ENCODE measurements at places on chromosomes 5 and 9.

GRCh38 chr5:90488791-90489190 is 14.1 kb downstream of the POLR3G start:
- no peak for DNase-seq

DNA sequence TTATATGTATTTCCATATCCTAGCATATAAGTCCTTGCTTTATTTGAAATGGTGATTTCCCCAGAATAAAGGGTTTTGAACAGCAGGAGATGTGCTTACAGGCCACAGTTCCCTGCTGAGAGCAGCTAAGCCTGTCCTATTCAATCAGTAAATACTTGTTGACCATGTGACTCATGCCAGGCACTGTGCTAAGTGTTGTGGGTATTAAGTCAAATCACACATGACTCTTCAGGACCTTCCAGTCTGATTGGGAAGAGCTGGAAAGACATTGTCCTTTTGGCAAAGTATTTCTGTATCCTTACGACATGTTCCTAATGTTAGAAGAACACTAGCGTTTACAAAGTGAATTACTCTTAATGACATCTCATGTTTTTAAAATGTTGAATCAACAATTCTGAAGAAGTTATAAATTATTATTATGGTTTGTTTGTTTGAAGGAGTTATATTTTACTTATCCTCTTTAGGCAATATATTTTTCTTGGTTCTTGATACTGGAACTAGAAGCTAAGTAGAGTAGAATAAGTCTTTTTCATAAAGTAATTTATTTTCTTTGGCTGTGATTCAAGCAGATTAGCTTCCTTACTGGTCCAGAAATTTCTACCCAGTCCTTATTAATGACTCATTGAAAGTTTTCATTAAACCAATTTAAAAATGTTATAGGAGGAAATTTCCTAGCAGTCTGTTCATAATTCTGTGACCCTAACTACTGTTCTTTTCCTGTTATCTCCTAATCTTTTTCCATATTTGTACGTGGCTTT is 82.1 kb downstream of the GAPVD1 start:
- DNase-seq: peak; percentile 63

DNA sequence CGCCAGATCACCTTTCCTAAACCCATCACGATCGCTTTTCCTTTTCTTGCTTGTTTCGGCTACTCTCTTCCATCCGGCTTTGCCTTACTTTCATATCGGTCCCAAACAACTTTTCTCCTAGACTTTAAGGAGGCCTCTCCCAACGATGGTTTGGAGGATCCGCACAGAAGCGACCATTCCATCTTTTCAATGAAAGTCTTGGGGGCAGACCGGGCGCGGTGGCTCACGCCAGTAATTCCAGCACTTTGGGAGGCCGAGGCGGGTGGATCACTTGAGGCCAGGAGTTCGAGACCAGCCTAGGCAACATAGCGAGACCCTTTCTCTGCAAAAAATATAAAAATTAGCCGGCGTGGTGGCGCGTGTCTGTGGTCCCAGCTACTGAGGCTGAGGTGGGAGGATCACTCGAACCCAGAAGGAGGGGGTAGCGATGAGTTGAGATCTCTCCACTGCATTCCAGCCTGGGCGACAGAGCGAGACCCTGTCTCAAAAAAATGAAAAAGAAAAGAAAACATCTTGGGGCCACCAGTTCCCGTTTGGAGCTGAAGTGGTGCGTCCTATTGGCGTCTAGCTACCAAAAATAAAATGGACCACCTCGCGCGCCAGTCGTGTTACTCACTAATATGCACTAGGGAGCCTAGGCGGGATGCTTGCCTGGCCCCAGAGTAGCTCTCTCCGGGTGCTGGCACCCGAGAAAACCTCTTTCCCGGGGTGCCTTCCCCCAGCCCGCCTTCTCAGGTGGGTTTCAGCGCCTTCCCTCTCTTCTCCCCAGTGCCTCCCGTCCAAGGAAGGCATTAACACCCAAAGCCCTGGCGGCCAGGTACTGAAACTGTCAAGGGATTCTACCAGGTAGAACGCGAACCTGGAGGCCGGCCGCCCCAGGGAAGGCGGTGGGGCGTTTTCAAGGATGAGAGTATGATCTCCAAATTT is 800 bp upstream of the AP3B1 start:
- DNase-seq: no peak

DNA sequence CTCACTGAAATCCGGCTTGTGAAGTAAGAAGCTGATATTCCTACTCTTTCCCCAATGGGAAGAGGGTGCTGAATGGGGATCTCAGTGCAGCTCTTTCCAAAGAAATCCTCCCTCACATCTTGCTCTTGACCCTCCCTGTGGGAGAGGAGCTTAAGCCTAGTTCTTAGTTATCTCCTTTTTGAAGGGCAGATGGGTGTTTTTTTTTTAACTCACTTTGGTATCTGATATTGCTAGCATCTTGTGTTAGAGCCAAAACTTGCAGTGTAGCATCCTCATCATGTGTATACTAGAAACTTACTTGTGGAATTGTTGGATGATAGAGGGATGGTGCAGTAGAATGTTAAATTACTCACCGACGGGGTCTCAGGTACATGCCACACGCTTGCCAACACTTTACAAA is 90.2 kb downstream of the F2RL2 start:
- DNase-seq: no peak

GRCh38 chr5:38404667-38405276 is 146.4 kb downstream of the EGFLAM start:
- DNase-seq: no peak

- no peak for DNase-seq
These were observed 626 bp upstream of the CLTB start for GRCh38 chr5:176416965-176417364.

GRCh38 chr9:132609829-132610228 is 27.4 kb downstream of the BARHL1 start:
- peak; percentile 68 for DNase-seq

- no peak for DNase-seq
These were observed 16.4 kb downstream of the SLCO4C1 start for GRCh38 chr5:102279711-102280110.

DNA sequence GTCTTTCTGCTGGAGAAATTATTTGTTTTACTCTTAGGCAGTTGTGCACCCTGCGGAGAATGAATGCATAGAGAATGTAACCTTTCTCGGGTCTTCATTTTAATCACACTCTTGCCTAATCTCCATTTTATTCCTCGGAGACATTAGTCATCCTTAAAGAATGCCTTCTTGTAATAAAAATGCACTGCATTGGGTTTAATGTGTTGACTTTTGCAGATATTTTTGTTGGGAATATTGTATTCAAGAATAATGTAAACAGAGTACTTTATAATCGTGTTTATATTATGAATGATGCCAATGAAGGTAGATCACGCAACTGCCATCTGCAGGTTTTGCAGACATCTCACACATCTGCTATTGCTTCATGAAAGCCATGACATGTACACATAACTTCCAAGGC is 1093.9 kb upstream of the CDH6 start:
- peak; percentile 40 for DNase-seq

DNA sequence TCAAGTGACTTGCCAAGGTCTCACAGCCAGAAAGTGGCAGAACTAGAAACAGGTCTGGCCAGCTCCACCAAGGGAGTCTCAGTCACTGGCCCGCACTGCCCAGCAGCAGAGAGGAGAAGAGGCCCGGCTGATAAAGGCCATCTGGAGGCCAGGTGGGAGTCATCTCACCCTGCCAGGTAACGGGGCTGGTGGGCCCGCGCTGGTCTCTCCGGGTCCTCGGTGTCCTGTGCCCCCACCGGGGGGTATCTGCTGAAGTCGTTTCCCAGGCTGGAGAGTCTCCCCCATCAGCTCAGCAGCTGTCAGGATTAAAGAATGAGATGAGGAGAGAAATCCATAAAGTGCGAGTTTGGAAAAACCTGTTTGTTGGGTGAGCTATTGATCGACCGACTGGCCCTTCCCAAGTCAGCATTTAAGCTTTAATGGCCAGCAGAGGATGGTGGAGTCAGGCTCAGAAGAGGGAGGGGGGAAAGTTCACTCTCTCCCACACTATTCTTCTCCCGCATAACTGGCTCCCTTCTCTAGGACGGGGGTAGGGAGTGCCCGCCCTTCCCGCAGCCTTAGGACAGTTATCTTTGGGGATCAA is 30.3 kb downstream of the LMX1B start:
- DNase-seq: no peak

GRCh38 chr9:295576-295975 is 80.9 kb downstream of the DOCK8 start:
- no peak for DNase-seq

DNA sequence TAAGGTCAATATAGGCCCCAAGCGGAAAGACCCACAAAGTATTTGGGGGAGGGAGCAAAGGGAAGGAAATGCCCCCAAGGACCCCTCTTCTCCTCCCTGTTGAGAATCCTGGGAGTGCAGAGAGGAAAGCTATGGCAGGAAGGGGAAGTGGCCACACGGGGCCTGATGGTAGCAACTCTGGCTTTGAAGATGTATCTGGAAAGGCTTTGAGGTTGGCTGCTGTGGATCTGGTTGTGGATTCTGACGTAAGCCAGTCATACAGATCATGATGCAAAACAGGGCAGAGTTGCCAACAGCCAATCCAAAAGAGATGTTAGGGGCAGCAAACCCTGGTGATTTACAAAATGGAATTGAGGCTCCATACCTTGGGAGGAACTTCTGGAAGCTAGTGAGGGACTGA is 108.8 kb downstream of the PRKACG start:
- no peak for DNase-seq

DNA sequence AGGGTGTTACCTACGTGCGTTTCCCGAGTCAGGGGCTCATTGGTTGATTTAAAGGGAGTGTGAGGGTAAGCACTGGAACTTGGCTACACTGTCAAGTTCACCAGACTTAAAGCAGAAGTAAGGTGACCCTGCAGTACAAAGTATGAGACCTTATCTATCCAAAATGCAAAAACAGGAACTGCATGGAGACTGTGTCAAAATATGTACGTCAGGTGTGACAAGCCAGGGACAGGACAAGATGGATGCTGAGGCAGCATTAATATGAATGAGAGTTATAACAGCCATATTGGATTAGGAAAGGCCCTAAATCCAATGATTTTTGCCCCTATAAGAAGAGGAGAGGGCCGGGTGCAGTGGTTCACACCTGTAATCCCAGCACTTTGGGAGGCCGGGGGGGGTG is 15.4 kb upstream of the SUSD3 start:
- no peak for DNase-seq

DNA sequence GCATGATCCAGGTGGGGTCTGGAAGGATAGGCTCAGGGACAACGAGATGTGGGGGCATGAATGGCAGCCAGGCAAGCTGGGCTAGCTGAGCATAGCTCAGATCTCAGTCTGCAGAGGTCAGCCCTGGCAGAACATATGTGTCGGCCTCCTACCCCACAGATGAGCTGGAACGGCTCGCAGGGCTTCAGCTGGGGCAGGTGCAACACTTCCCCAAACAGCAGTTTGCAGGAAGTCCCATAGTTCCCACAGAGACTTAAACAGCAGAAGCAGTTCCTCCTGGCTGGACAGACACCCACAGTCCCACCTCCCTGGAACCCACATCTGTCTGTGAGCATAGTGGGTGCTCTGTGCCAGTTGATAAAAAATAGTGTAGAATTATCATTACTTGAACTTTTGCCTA is 404.6 kb downstream of the GADD45G start:
- no peak for DNase-seq

DNA sequence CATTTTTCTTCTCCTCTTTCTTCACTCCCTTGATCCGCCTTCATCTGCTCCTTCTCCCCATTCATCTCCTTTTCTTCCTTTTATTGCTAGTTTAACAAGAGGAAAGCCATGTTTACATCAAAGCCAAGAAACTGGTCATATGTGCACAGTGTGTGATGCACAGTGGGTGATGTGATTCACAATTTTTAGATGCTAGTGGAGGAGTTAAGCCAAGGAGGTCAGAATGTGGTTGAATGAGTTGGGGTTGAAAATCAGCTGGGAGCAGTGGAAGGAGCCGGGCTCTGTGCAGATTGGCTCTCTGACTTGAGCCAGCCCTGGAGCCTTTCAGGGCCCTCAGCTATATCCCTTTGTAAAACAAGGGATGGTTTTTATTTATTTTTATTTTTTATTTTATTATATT is 7.3 kb downstream of the ACER2 start:
- DNase-seq: peak; percentile 37

GRCh38 chr9:114836769-114837168 is 30.9 kb upstream of the TNFSF15 start:
- DNase-seq: peak; percentile 34

DNA sequence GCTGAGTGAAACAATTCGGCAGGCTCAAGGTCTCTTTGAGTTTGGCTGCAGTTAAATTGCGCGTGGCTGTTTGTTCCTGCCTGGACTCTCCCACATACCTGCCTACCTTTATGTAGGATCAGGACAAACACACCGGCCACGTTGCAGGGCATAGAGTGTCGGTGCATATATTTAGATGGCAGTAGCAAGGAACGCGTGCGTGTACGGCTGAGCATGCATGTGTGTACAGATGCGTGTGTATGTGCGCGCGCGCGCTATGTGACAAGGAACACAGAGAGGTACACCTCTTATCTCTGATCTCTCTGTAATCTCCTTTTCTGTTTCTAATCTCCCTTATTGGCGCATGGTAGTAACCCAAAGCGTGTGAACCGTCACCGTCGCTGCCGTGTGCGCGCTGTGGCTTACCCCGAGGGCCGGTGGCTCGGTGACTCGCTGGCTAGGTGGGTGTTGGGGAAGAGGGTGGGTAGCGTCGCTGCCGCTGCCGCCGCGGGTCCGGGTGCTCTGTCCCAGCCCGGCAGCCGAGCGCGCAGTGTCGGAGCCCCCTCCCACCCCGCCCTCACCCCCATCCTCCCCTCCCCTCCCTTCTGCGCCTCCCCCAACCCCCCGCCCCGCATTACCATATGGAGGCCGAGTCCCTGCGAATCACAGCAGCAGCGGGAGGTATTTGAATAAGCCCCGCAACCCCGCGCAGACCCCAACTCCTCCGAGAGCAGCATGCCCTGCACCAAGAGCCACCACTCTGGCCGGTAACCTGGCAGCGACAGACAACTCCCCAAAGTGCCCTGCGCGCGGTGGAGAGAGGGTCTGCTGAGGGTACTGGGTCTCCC is 204.8 kb downstream of the MEF2C start:
- DNase-seq: no peak

- no peak for DNase-seq
These were observed 630.2 kb upstream of the DMAC1 start for GRCh38 chr9:8429768-8430167.

- no peak for DNase-seq
These were observed 4.2 kb downstream of the MELK start for GRCh38 chr9:36576866-36577265.

- no peak for DNase-seq
These were observed 71.9 kb downstream of the SFXN1 start for GRCh38 chr5:175550055-175550805.
